ENCODE measurements at places on chromosomes 11 and 22. TPM values are rescaled to one million over a fixed set of nuclear protein-coding genes. Genes with fewer than 3 reads are reported as not detected.
A peak's percentile ranks its signal among the peaks of the same experiment; 100 is the strongest.

GRCh38 chr11:32704261-32704660 is 90.2 kb downstream of the CCDC73 start:
- DNase-seq: no peak

GRCh38 chr11:45751430-45751829 is 53.5 kb upstream of the SLC35C1 start:
- DNase-seq: no peak

DNA sequence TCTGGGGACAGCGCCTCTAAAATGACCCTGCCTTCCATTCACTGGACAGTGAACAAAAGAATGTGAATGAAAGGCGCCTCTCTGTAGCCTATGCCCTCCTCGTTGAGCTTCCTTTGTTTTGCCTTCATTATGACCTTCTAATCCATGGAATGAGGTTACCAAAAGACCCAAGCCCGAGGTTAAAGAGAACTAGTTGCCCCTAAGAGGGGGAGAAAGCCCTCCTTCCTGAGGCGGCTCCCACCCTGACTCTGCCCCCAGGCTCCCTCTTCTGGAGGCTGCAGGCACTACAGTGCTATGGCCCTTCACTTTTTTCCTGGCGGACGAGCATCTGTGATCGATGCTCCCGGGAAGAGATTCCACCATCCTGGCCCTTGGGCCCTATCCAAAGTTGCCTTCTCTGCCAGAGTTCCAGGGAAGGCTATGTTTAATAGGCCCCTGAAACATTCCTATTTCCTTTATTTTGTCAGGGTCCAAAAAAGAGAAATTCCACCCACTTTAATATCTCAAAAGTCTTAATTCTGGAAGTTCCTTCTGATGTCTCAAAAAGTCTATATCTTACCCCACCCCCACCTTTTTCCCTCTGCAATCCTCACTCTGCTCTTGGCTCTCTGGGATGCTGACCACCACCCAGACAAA is 147.3 kb downstream of the FEZ1 start:
- DNase-seq: no peak

GRCh38 chr11:44171518-44171917 is 76.0 kb downstream of the EXT2 start:
- DNase-seq: no peak

DNA sequence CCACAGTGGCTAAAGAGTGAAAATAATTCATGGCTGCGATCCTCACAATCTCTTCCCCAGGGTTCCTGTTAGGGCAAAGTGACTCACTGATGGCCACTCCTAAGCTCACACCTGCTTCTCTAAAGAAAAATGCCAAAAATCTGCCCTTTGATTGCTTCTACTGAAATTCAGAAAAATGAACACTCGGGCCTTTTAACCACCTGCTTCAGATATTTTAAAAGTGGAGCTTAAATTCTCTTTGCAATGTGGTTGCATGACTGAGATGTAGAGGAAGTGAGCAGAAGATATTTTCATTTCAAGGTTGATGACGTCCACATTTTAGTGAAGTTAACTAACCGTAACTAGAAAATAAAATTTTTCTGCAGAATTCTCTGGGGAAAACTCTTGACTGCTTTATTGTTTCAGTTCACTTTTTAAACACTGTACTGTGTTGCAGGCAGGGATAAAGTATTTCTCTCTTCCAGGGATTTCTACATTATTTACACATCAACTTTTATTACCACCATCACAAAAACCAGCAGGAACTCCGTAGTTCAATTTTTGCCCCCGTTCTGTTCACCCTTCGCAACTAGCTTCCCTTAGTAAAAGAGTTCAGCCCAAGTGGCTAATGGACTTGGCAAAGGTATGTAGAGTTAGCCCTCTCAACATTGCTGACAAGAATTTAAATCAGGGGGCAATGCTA is 8.5 kb downstream of the RAB30 start:
- peak; percentile 46 for DNase-seq

GRCh38 chr11:78603792-78604191 is 29.1 kb upstream of the NARS2 start:
- no peak for DNase-seq

DNA sequence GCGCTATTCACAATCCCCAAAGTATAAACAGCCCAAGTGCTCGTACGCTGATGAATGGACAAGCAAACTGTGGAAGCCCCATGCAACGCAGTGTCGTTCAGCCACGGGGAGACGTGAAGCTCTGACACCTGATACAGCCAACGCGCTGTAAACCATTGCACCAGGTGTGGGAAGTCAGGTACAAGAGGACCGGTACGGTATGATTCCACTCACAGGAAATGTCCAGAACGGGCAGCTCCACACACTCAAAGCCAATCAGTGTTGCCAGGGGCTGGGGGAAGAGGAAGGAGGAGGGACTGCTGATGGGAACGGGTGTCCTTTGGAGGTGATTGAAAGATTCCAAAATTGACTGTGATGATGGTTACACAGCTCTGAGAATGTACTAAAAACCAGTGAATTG is 64.5 kb downstream of the BRD1 start:
- no peak for DNase-seq

GRCh38 chr11:44645827-44646226 is 80.4 kb downstream of the CD82 start:
- DNase-seq: no peak

DNA sequence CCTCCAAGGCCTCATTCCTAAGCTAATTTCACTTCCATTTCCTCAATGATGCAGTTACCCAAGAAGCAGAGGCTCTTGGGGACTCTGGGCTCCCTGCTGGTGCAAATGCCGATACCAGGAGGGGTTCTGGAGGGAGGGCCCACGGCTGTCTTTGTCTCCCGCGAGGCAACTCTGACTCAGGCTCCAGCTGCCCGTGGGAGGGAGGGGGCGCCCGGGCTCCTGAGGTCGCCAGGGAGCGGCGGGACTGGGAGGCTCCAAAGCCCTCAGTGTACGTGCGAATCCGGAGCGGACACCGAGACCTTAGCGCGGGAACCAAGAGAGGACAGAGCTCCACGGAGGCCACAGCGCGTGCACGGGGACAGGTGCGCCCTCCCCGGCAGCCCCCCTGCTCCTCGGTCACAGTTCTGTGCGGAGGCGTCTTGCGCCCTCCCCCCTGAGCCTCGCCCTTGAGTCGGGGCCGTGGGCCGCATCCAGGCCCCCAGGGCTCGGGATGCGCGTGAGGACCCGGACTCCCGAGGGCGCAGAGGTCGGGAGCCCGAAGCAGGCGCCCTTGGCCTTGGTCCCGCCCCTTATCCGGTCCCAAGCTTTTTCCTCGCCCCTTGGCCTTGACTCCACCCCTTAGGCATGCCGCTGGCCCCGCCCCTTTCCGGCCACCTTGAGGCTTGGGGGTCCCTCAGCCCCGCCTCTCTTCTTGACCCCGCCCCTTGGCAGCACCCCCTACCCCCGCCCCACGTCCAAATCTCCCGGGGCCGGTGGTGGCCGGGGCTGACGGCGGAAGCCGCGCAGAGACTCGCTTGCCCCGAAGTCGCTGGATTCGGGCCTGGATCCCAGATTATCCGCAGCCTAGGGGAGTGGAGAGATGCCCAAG is 4.7 kb upstream of the SHISA8 start:
- DNase-seq: no peak

C22orf31 gene
- not detected for total RNA-seq

WT1 gene
- not detected for total RNA-seq

KLHL22 gene
- total RNA-seq: 15.7 TPM
